ENCODE measurements at places on chromosomes 13 and 19.
A peak's percentile ranks its signal among the peaks of the same experiment; 100 is the strongest.

DNA sequence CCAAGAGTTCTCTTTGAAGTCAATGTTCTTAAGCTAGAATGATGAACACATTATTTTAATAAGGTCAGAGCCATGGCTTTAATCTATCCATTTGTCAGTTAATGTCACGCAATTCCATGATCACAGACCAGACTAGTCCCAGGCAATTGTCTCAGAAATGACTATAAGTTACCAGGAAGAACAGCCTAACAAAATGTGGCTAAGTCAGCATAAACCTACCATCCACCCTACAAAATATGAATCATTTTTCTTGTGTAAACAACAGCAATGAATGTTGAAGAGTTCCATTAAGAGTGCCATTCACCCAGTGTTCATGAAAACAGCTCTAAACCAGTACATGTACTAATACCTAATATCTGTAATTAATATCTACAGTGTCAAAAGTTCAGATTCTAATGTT is 127.5 kb downstream of the KCTD12 start:
- DNase-seq: no peak

GRCh38 chr19:19214892-19215291 is 3.1 kb downstream of the NCAN start:
- DNase-seq: no peak

DNA sequence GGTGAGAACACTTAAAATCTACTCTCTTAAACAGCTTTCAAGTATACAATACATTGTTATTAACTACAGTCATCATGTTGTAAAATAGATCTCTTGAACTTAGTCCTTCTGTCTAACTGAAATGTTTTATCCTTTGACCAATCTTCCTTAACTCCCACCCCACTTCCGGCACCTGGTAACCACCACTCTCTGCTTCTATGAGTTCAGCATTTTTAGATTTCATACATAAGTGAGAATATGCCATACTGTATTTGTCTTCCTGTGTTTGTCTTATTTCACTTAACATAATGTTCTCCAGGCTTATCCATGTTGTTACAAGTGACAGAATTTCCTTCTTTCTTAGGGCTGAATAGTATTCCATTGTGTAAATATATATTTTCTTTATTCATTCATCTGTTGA is 144.1 kb upstream of the TRPC4 start:
- DNase-seq: no peak

- DNase-seq: no peak
Measured at GRCh38 chr13:71967990-71968389, 101.0 kb upstream of the DACH1 start.

DNA sequence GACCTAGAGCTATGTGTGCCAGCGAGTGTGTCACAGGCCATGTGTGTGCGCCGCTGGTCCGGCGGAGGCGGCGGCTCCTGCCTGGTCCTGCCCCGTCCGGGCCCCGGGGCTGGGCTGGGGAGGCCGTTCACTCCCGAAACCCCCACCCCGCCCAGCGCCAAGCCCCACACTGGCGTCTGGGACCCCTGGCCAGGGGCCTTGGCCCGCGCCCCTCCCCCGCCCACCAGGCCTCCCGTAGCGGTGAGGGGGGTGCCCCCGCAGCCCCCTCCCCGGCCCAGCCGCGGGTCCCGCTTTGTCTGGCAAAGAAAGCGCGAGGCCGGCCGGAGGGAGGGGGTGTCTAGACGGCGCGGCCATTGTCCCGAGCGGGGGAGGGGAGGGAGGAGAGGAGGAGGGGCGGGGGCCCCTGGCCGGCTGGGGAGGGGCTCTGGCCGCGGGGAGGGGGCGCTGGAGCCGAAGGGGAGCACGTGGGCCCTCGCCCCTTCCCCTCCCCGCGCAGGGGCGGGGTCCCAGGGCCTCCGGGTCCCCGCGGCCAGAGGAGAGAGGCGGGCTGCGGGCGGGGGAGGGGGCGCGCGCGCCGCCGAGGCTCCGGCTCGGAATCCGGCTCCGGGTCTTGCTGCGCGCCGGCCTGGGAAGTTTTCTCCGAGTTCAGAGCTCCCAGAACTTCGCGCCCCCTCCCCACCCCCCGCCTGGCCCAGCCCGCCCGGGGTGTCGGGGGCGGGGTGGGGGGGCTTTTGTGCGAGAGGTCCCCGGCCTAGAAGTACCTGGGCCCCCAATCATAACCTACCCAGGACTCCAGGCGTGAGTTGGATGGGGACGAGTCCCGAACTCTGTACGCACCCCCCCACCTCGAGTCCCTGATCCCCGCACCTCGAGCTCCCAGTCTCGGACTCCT is 888 bp downstream of the NOTCH3 start:
- DNase-seq: no peak

- no peak for DNase-seq
Measured at GRCh38 chr13:27534981-27535380, 84.6 kb upstream of the MTIF3 start.

- DNase-seq: no peak
Measured at GRCh38 chr19:4713384-4713951, 10.2 kb downstream of the DPP9 start.

DNA sequence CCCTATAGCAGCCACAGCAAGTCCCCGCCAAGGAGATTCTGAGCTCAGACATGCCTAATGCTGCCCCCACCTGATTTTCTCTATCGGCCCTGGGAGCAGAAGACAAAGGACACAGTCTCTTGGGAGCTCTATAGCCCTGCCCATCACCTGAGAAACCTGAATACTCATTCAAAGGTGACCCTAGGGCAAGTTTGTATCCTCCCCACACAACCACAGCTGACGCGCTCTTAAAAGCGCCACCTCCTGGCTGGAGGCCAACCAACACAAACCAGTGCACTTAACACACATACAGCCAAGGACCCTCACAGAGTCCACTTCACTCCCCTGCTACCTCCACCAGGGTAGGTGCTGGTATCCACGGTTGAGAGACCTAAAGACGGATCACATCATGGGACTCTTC is 8.8 kb upstream of the IGFL4 start:
- no peak for DNase-seq

GRCh38 chr19:5395556-5395955 is 54.9 kb upstream of the PTPRS start:
- no peak for DNase-seq

DNA sequence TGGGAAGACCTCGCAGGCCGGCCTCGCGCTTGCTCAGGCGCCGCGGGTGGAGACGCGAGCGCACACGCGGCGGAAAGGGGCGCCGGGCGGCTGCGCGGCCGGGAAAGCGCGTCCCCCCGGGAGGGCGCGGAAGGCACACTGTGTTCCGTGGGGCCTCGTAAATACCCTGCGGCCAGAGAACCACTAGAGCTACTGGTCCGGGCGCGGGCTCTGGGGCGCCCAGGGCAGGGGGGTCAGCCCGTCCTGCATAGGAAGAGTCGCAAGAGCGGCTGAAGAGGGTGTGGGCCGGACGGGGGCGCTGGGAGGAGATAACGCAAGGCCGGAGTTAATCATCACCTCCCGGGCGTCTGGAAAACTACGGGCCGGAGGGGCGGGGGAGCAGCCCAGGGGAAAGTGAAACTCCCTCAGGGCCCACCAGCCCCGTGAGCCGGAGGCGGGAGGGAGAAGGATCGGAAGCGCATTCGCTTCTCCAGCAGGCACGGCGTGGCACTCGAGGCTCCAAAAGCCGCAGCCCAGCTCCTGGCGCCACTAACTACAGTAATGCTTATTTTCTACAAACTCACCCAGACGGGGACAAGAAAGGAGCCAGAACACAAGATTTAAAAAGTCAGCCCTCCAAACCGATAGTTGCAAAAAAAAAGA is 1.1 kb upstream of the WBP4 start:
- peak; percentile 55 for DNase-seq

DNA sequence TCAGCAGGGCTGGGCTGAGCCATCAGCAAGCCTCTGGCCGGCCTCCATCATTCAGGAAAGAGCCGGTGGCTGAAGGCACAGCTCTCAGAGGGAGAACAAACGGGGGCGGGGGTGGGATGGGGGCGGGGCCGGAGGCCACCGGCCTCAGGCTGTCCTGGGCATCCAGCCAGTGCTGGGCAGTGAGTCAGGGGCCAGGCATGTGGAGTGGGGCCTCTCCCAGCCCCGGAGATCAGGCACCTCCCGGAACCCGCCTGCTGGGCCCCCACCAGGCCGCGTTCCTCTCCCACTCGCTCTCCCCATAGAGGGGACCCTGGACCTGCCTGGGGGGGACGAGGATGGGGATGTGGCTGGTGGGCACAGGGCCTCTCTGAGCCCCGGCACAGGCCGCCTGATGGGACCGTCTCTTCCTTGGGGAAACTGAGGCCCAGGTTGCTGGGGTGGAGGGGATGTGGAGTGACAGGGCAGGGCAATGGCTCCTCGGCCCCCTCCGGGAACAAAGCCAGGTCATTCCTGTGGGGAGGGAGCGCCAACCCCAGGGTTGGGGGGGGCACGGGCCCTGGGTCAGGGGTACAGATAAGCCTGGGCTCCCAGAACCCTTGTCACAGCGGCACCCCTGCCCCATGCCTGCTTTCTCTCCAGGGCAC is 12.9 kb downstream of the SPC24 start:
- no peak for DNase-seq

GRCh38 chr19:50178859-50179537 is 15.9 kb upstream of the IZUMO2 start:
- no peak for DNase-seq

DNA sequence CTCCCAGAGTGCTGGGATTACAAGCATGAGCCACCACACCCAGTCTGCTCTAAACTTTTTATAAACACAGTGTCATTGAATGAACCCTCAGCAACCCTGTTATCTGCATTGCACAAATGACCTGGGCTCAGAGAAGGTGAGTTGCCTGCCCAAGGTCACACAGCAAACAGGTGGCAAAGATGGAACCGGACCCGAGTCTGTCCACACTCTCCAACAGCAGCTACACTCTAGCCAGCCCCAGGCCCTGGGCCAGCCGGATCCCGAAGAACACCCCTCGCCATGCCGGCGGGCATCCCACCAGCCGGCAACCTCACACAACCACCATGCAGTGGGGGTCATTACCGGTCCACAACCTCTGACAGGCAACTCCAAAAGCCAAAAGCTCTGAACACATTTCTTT is 14.5 kb downstream of the ERCC2 start:
- no peak for DNase-seq

DNA sequence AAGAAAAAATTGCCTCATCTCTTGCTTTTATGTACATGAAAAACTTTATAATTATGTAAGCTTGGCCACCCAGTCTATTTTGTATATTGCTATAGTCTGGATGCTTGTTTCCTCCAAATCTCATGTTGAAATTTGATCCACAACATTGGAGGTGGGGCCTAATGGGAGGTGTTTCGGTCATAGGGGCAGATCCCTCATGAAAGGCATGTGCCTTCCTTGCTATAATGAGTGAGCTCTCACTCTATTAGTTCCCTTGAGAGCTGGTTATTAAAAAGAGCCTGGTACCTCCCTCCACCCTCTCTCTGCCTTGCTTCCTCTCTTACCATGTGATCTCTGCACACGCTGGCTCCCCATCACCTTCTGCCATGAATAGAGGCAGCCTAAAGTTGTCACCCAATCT is 1005.1 kb downstream of the PCDH9 start:
- DNase-seq: no peak

DNA sequence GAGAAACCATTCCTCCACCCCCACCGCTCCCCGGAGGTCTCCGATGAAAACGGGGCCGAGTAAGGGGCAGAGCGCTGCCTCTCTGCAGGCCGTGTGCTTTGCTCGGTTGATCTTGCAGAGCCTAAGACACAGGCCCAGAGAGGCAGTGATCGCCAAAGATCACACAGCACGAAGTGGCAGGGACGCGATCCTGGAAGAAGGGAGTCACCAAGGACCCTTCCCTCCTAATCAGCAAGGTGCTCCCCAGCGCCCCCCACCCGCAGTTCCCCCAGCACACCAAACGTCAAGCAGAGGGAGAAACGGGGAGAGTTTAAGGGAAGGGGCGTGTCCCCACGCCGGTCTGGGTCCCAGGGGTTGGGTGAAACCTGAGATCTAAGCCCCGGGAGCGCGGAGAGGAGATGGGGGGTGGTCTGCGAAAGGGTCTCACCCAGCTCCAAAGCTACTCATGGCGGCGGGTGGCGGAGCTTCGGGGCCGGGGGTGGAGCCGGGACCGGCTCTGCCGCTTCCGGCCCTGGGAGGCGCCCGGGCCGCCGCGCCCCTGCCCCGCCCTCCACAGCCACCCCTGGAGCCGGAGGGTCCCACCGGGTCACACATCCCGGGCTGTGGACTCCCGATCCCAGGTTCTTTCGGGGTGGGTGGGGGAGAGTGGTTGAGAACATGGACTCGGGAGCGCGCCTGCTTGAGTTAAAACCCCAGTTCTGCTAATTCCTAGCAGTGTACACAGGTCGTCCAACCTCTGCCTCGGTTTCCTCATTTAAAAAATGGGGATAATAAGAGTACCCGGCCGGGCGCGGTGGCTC is at the start of gene EML2:
TSS of gene EML2 (minus strand) at position 468 of the 800 bp plus-strand sequence. CDS start at position 447, 21 bp downstream.
- DNase-seq: no peak

- DNase-seq: no peak
Measured at GRCh38 chr19:2034729-2035589, 16.1 kb downstream of the MKNK2 start.

GRCh38 chr13:108005231-108005630 is 210.1 kb downstream of the LIG4 start:
- DNase-seq: no peak

- no peak for DNase-seq
Measured at GRCh38 chr19:45251452-45252354, 632 bp downstream of the MARK4 start.

DNA sequence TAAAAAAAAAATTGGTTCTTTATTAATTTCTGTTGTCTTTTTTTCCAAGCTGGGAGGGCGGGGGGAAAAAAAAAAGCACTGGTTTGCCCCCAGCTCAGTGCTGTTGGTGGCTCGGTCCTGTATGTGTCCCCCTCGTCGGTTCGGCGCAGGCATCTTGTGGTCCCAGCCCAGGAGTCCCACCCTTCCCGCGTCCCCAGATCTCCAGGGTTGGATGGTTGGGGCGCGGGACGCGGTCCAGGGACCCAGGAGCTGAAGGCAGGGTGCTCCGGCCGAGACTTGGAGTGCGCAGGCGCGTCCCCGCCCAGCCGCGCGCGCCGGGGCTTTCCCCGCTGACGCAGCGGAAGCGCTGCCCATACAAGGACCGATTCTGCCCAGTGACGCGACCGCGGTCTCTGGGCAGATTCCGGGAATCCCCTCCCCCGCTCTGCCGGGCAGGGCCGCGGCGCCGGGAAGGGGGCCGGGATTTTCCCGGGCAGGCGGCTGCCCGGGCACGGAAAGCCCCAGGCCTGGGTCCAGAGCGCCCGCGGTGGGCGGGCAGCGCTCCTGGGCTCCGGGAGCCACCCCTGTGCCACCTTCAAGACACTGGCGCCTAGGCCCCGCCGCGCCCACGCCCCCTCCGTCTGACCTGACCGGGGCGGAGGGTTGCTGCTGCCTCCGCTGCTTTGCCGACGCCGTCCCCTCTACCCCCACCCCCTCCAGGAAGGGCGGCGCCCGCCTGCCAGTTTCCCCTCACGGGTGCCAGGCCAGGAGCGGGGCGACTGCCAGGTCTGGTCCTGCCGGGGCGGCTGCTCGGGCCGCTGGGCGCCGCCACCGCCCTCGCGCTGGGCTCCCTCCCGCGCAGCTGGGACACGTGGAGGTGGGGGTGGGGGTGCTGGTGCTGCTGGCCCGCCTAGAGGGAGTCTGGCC is 2.3 kb downstream of the JUNB start:
- peak; percentile 62 for DNase-seq

GRCh38 chr19:54573330-54573872 is at the start of gene LILRA2:
TSS of gene LILRA2 (plus strand) at chr19:54573790. CDS start at chr19:54573879, 89 bp downstream.
- DNase-seq: no peak

- DNase-seq: no peak
Measured at GRCh38 chr13:94236872-94237271, 242.6 kb downstream of the DCT start.

GRCh38 chr19:7733376-7733775 is 1.5 kb upstream of the CLEC4G start:
- no peak for DNase-seq

GRCh38 chr13:84590663-84591062 is 708.4 kb upstream of the SLITRK1 start:
- DNase-seq: no peak

- no peak for DNase-seq
Measured at GRCh38 chr19:54435551-54436016, 13.4 kb upstream of the LENG8 start.

- DNase-seq: no peak
Measured at GRCh38 chr13:20415694-20416107, 110.0 kb downstream of the CRYL1 start.
